ENCODE measurements at places on chromosomes 6 and 20. TPM values are rescaled to one million over a fixed set of nuclear protein-coding genes. Genes with fewer than 3 reads are reported as not detected.

DNA sequence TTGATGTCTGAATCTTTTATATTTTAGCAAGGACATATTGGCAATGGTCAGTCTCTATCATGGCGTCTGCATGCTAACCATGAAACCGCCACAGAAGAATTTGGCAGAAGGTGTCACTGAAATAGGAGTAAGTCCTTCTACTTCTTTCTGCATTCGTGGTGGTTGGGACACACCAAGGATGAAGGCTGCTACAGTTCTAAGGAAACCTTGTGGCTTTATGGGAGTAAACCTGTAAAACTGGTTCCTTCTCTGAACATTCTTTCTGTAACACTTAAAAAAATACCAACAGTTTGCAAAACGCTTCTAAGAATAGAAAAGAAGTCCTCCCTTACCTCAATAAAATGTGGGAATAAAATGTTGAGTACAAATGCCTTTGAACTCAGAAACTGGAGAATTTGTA, 195.3 kb downstream of the SLC24A3 start:
- no peak for DNase-seq
- no peaks in the 10 kb centered on the region for H3K4me1 ChIP-seq

DNA sequence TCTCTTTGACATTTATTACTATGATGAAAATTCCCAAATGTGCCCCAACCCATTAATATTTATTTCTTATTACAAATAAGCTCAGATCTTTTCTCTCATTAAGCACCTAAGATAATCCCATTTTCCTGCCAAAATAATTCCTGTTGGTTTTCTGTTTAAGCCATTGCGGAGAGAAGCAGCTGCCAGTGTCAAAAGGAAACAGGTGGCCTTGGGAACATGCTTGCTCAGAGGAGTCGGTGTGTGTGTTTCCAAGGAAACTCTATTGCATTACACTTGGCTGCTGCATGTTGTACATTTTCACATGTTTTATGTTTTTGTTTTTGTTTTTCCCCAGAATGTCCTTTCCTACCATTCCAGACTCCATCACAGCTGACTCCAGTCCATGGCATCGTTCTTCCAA, 56.4 kb downstream of the CD24 start:
- H3K4me3 ChIP-seq = no peak overlapping the region
- DNase-seq = no peak
- peaks cover 10% of the 10 kb centered on the region for H3K27me3 ChIP-seq
- no peaks in the 10 kb centered on the region for H3K4me1 ChIP-seq

The CRISP2 gene
- not detected for total RNA-seq

DNA sequence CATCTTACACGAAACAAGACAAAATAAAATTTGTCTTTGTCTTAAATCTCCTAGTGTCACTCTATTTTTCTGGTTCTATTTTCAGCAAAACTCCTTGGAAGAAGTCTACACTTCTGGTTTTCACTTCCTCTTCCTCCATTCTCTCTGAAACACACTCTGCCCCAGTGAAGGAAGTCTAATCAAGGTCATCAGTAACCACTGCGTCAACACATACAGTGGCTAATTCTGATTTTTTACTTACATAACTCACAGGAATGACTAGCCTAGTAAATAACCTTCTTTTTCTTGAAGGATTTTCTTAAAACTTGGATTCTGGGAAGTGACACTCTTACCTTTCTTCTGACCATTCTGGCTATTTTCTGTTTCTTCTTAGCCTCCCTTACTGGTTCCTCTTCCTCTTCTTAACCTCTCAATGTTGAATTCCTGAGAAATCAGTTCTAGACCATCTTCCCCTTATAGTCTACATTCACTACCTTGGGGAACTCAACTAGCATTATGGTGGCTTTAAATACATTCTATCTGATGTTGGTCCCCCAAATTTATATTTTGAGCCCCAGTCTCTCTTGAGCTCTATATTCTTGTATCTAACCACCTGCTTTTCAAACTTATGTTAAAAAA, 37.5 kb downstream of the AIG1 start:
- peaks cover 2% of the 10 kb centered on the region for H3K36me3 ChIP-seq
- peaks cover 6% of the 10 kb centered on the region for H3K4me1 ChIP-seq
- H3K27ac ChIP-seq = no peak overlapping the region
- DNase-seq = no peak
- H3K4me3 ChIP-seq = no peak overlapping the region

DNA sequence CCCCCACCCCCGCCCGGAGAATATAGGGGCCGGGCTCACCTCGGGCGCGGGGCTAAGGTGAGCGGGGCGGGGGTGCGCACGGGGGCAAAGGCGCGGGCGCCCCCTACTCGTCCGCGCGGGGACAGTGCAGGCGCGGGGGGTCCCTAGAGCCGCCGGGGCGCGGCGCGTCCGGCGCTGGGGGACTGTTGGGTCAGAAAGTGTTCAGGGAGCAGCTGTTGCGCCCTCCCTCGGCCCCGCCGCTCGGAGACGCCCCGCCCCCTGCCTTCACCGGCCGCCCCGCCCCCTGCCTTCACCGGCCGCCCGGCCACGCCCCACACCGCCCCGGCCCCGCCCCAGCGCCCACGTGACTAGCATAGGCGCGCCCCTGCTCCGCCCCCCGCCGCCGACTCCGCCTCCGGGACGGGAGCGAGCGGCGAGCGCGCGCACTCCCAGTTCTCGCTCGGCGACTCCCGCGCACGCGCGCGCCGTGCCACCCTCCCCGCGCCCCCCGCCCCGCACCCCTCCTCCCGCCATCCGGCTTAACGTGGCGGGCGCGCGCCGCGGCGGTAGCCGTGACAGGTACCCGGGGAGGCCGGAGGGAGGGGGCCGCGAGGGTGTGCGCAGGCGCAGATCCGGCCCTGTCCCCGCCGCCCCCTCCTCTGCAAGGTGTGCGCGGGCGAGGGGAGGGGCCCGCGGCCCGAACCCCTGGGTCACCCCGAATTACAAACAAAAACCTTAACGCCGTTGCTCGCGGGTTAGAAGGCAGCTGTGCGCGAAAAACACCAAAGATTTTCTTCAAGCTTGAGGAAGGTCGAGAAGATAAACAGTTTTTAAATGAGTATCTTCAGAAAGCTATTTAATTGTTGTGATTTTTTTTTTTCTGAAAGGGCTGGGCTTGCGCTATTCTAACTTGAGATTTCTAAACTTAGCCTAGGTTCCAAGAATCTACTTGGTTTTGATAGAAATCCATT, 704 bp upstream of the ZNF217 start:
- peaks cover 5% of the 10 kb centered on the region for H3K36me3 ChIP-seq
- H3K27me3 ChIP-seq = no peaks in the 10 kb centered on the region
- H3K27ac ChIP-seq = peak overlapping the region; percentile 95

DNA sequence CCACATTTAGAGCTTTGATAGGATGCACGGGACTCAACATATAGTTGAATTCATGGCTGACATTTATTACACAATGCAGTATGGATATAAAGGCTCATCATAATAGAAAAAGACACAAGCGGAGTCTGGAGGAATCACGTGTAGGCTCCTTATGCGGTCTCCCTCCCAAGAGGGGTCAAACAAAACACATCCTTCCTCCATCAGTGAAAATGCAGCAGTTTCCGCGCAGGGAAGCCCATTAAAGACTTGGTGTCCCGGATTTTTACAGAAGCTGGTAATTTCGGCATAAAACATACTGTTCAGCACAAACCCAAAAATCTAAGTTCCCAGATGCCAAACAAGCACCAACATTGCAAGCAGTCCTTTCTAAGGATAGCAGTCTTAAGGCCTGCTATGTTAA, 1.1 kb downstream of the USP45 start:
- H3K36me3 ChIP-seq = peaks cover 3% of the 10 kb centered on the region
- peak overlapping the region; percentile 94 for H3K4me3 ChIP-seq
- H3K27ac ChIP-seq = peak overlapping the region; percentile 91

Measured in activated T-cell treated with anti-CD3 and anti-CD28 coated beads, Interleukin-2, amount 50 U/mL, for 72 hours (primary cell).